ENCODE measurements at places on chromosomes 11 and 22.

DNA sequence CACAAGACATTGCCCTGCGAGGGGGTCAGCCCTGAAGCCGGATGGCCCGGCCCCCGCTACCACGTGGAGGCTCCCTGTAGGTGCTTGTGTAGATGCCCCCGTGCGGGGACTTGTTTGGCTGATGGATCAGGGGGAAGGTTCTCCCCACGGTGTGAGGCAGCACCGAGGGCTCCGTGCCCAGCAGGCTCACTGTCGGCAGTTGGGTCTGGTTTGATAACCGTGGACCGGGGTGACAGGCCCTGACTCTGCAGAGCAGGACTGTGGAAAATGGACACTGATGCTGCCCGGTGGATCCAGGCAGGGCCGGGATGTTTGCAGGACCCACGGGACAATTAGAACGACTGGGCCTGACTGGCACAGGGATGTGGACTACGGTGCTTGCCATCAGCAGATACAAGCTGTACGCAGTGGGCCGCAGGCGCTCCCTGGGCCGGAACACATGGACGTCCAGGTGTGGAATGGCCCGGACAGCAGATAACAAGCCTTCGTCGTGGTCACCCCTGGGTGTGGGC, 19.0 kb downstream of the KCNQ1 start:
- DNase-seq, result no peak

DNA sequence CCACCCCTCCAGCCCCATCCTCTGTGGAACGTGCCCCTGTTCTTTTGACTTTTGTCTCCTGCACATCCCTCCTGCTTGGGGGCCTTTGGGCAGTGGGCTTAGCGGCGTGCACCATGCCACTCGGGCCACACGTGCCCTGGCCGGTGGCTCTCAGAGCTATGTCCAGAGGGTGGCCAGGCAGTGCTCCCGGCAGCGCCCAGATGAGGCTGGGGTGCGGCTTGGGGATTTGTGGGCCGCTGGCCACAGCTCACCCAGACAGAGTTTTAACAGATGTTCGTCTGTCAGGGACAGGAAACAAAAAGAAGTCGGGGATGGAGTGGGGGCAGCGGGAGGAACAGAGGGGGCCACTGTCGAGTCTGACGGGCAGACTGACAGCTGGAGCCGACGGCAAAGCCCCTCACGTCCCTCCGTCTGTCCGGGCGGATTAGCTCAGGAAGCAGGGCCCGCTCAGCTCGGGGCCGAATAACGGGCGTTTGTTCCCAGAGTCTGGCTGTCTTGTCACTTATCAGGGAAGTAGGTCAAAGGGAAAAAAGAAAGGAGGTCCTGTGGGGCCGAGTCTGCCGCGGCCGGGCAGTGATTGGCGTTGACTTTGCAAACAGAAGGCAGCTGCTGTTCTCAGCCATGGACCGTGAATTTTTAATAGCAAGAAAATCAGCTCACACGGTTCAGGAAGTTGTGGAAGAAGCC, 61.6 kb downstream of the LRP5 start:
- DNase-seq, result no peak

- DNase-seq, result no peak
These were observed 346.0 kb upstream of the PLET1 start for GRCh38 chr11:112606656-112607055.

DNA sequence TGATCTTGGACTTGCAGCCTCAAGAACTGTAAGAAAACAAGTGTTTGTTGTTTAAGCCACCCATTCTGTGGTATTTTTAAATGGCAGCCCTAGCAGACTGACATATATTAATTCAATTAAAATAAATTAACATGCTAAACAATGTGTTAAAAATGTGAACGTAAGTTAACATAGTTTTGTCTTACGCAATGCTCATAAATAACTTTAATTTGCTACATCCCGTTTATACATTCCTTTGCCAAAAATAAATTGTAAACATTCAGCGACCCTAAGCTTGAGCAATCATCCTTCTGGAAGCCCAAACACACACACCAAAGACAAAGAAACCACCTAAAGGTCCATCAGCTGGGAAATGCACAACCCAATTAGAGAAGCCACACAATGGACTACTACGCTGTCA, 70.4 kb downstream of the CELSR1 start:
- DNase-seq, result no peak

GRCh38 chr11:83572581-83573496, 286.7 kb upstream of the CCDC90B start:
- no peak for DNase-seq

DNA sequence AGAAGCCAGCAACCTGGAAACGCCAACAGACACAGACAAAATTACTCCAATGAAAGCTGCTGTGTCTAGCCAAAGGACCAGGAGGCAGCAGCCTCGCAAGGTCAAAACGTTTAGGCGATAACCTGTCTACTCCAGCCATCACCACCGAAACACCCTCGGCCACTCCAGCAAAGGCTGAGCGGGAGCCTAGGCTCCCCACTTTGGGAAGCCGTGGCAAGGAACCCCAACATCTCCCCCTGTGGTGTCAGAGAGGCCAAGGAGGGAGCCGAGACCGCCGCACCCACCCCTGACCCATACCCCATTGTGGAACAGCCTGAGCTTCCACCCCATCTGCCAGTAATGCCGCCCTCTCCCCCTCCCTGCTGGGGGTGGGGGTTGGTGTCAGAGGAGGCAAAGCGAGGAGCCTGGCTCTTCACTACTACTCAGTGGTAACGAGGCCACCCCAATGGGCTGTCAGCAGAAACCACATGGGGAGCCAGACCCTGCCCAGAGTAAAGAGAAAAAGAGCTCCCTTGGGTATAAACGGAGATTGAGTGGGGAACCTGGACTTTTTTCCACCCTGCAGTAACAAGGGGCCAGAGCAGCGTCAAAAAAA, 33.9 kb upstream of the SEPTIN5 start:
- no peak for DNase-seq

DNA sequence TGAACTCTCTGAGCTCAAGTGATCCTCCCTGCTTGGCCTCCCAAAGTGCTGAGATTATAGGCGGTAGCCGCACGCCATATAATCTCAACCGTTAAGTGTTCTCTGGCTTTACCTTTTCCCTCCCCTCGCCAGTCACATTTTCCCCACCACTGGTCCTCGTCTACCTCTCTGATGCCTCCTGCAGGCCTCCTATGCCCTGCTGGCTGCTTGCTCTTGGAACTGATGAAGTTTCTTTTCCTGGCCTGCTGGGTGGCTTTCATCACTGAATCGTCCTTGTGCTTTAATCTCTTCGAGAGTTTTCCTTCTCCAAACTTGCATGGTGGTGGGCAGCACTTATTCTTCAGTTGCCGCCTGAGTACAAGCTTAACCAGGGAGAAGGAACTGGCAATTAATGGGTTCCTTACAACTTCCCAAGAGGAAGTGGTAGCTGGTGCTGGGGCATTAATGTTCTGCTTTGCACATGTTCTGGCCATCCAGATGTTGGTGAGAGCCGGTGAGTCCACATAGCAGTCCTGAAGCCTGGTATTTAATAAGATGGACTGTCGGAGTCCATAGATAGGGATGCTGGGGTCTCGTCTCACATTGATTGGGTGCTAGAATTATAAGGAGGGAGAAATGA, 1.3 kb downstream of the C22orf31 start:
- DNase-seq, result no peak

GRCh38 chr11:26931248-26931631, 62.7 kb upstream of the FIBIN start:
- no peak for DNase-seq

DNA sequence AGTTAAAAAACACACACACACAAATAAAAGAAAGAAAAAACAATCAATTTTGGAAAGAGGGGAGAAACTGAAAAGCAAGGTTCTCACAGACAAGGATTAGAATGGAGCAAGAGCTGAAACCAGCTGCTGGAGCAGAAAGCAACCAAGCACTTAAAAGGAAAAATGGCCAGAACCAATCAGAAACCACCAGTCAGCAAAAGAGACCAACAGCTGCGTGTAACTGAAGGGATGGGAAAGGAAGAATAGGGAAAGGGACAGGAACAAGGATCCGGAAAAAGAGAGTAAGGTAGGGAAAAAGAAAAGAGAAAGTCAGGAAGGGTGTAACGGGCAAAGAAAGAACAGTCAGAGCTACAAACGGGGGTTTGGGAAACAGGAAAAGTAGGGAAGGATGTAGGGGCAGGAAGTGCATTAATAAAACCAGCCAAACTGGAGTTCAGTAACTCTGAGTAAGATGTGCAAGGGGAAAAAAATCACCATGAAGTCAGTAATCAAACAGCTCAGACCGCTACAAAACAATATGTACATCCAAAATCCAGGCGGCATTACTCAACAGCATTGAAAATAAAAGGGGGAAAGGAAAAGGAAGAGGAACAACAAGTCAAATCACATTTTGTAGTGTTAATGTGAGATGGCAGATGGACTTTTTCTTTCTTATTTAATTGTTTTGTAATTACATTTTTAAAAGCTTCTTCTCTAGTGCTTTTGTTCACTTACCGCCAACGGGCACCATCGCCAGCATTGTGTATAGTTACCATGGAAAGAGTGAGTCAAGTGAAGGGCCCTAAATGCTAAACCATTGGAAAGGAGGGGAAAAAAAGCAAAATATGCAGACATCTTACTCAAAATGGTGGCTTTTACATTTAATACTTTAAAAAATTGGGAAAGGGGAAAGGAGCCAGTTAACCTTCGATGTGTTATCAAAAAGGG, 49.2 kb downstream of the APOL5 start:
- no peak for DNase-seq

GRCh38 chr22:47919001-47919441, 1156.6 kb downstream of the TBC1D22A start:
- DNase-seq, result no peak

DNA sequence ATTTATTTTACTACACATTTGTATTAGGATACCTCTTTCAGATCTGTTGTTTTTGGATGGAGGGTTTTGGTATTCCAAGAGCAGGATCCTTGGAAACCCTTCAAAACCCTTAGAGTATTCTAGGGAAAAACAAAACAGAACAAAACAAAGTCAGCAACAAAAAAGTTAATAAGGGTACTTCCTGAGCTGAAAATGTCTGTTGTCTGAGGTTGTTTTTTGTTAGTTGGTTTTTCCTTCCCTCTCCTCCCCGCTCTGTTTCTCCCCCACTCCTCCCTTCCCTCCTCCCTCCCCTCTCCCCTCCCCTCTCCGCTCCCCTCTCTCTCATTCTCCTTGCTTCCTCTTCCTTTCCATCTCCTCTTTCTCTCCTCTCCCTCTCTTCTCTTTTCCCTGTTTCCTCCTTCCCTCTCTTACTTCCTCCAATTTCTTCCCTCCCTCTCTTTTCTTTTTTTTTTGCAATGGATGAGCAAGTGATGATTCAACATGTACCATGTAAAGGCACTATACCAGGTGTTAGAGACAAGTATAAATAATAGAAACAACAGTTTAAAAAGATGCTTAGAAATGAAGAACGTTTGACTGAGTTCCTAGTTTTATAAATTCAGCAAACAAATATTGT, 160.6 kb downstream of the TMEM135 start:
- no peak for DNase-seq

DNA sequence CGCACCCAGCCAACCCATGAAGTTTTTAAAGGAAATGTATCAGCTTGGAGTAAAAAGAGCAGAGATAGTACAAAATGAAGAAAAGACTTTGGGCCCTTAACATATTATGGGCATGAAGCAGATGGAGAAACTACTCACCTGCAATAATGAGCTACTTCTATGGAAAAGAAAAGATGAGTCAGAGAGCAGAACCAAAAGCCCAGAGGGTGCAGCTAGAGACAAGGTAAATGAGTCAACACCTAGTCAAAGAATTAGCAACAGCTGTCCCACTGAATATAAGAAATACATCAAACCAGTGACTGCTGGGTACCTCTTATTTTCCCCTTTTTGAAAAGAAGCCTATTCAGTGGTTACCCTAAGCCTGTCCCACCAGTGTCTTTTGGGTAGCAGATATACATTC, 61.8 kb downstream of the RPL27A start:
- no peak for DNase-seq

GRCh38 chr11:131771471-131771870, 401.1 kb downstream of the NTM start:
- DNase-seq, result no peak

- DNase-seq, result no peak
These were observed 37.5 kb upstream of the MMP20 start for GRCh38 chr11:102662607-102663006.

GRCh38 chr22:38087855-38088254, 3.9 kb upstream of the SLC16A8 start:
- no peak for DNase-seq

- no peak for DNase-seq
These were observed 39.0 kb downstream of the WT1 start for GRCh38 chr11:32396331-32396730.

DNA sequence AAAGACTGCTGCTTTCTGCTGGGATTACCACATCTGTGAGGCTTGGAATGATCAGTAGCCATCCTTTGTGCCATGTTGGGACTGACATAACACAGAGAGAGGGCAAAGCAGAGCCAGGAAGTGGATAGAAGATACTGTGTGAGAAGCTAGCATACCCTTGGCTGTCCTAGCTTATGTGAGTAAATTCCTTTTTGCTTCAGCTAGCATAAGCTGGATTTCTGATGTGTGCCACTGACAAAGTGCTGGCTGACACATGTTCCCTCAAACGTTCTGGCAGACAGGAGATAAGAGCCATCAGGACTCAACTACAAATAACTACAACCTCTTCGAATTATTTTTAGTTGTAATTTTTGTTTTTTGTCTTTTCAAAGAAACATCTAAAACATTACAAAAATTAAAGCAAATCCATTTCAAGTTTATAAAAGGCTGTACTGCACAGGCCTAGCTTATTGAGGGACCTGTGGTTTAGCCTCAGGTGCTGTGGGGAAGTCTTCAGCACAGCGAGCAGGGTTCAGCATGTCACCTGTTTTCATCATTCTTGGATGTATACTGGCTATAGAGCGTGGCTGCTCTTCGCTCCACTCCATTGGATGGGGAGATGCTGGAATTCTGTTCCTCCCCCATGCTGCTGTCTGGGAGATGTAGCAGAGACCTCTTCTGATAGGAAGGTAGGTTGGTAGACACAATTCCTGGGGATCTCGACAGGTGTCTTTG, 120.9 kb downstream of the SWAP70 start:
- DNase-seq, result peak; percentile 67

GRCh38 chr11:73226297-73227006, 8.4 kb downstream of the P2RY2 start:
- DNase-seq, result no peak

DNA sequence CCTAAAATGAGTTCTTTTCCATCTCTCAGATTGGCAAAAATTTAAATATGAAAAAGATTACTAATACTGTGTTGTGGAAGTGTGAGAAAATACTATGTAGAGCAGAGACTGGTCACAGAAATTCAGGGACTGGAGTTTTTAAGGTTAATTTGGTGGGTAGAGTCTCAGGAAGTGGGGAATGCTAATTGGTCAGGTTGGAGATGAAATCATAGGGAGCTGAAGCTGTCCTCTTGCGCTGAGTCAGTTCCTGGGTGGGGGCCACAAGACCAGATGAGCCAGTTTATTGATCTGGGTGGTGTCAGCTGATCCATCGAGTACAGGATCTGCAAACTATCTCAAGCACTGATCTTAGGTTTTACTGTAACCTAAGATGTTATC, 29.4 kb upstream of the TMEM86A start:
- peak; percentile 12 for DNase-seq

All from OCI-M1 (cell line).